Activated CD4-positive, alpha-beta T cell treated with anti-CD3 and anti-CD28 coated beads, Interleukin-2, amount 50 U/mL, for 24 hours (primary cell): ENCODE measurements at places on chromosomes 1 and 21.

DNA sequence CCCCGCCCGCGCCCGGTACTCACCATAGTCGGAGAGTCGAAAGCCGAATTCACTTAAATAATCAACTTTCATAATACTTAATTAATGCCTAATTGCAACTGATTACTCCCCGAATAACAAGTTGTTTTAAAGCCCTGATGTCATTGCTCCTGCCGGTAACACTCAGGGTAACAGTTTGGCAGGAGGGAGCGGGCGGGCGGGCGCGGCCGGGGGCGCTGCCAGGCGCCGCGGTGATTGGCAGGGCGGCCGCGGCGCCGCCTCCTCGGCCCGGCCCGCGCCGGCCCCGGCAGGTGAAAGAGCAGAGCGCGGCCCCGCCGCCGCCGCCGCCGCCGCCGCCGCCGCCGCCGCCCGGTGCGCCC is 102.2 kb downstream of the CASZ1 start:
- peak; percentile 31 for DNase-seq

DNA sequence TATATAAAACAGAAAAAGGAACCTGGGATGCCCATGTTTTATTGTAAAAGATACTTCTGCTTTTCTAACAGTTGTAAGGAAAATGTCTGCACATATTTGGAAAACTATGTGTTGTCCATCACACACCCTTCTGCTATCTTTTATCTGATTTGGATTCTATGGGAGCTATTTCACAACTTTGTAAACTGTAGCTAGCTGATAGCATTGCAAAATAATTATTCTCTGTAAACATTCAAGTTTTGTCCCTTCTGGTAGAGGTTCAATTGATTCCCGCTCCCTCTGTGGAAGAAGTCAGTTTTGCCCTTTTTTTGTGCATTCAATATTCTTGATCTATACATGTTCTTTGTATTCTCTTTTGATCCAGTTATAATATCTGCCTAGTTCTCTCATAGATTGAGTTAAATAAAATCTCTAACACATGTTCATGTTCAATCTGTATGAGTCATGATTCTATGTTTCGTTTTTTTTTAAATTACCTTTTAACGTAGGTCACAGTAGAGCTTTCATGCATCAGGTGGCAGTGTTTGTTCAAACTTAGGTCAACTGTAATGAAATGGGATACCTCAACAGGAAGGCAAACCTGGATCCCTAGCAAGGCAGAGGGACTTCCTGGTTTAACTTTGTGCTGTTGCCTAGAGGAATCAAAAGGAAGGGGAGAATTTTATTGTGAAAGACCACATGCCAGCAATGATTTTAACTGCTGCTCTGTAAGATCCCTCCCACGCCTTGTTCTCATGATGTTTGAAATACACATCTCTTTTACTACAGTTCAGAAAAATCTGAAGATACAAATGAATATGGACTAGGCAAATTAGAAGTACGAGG is 26.0 kb upstream of the BCL9 start:
- DNase-seq = no peak

DNA sequence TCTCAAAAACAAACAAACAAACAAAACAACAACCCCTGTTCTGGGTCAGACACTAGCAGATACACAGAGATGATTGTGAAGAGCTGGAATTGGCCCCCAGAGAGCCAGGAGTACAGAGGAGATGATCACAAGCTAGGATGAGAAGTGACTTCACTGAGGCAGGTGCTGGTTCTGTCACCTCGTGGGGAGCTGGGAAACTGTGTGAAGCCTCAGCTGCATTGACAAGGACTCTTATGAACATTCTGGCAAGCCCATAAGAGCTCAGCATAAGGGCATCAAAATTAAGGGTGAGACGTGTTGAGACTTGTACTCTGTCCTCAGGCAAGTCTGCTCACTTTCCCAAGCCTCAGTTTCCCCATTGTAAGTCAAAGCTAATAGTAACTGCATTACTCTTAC is 14.7 kb upstream of the PTP4A2 start:
- DNase-seq = no peak

- no peak for DNase-seq
Observed at GRCh38 chr1:183219616-183220009, 33.5 kb downstream of the LAMC2 start.

- DNase-seq = no peak
Observed at GRCh38 chr1:56099766-56100265, 479.5 kb downstream of the PLPP3 start.

DNA sequence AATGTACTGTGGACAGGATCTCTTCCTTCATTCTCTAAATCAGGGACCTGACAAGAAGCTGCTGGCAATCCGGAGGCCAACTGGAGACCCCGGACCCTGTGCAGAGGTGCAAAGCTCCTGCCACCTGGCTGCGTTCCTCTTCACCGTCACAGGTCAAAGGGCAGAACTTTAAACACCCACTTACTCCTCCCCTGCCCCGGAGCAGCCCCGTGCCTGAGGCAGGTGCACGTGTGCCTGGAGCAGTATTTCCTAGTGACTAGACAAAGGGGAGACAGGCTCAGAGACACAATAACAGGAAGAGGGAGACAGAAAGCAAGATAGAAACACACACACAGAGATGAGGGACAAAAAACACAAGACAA is 6.6 kb upstream of the PIGC start:
- DNase-seq = no peak

- DNase-seq = no peak
Observed at GRCh38 chr1:178492341-178492740, 4.4 kb downstream of the CLEC20A start.

- no peak for DNase-seq
Observed at GRCh38 chr1:204308023-204308628, 51.6 kb downstream of the PLEKHA6 start.

DNA sequence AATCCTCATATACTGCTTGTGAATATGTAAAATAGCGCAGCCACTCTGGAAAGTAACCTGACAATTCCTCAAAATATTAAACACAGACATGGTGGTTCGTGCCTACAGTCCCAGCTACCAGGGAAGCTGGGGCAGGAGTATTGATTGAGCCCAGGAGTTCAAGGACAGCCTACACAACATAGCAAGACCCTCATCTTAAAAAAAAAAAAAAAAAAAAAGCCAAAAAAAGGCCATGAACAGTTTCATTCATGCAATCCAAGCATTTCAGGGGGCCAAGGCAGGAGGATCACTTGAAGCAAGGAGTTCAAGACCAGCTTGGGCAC is 4.6 kb downstream of the USP48 start:
- DNase-seq = no peak

DNA sequence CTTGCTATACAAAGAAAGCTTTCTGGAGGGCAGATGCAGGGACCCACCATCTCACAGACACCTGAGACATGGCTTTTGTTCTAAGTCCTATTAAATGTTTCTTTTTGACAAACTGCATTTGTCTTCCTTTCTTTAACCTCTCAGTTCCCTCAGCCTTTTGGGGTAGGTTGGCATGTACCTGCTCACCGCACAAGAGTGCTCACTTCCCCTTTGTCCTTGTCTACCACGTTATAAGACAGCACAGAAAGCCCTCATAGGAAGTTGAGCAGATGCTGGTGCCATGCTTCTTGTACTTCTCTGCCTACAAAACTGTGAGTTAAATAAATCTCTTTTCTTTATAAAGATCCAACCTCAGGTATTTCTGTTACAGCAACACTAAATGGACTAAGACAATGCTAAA is 31.9 kb upstream of the RGS21 start:
- no peak for DNase-seq

DNA sequence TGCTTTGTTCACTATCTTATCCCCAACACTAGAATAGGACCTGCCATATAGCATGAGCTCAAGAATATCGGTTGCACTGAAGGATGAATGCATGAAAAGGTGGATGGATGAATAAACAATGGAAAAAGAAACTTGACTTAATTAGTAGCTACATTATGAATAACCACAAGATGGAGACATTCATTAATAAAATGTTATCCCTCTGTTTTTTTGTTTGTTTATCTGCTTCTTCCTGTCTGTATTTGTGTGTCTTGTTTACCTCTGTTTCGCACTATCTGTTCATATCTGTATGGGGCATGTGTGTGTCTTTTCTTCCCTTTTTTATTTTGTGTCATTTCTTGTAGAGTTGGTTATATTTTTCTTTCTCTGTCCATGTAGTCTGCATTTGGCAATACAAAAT is 1.1 kb upstream of the OR14I1 start:
- DNase-seq = no peak
